ENCODE measurements at places on chromosomes 4 and X. TPM values are rescaled to one million over a fixed set of nuclear protein-coding genes. Genes with fewer than 3 reads are reported as not detected.
A peak's percentile ranks its signal among the peaks of the same experiment; 100 is the strongest.

DNA sequence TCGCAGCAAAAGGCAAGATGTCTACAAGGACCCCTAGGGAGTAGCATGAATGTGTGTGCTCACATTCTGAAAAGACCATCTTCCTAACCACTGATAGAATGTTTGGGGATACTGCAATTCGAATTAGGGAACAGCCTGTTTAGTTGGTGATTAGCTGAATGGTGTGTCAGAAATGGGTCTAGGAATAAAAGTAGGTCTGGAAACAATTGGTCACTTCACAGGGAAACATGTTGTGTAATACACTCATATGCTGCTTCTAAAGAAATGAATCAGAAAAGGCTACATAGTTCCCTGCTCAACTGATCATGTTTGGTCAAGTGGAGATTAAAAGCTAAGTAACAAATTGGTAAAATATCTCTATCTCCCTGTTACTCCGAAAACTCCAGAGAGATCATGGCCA, 2362.4 kb upstream of the TENM3 start:
- no peak for DNase-seq

Gene NPY2R
- not detected for total RNA-seq

Gene BST1
- 0.93 TPM for total RNA-seq

Gene LRP2BP
- total RNA-seq: 0.47 TPM

Gene LRCH2
- total RNA-seq: not detected

GRCh38 chrX:39309721-39310152, 508.5 kb downstream of the MID1IP1 start:
- peak; percentile 17 for DNase-seq

Gene TLR2
- 1.0 TPM for total RNA-seq

Gene ALB
- not detected for total RNA-seq

DNA sequence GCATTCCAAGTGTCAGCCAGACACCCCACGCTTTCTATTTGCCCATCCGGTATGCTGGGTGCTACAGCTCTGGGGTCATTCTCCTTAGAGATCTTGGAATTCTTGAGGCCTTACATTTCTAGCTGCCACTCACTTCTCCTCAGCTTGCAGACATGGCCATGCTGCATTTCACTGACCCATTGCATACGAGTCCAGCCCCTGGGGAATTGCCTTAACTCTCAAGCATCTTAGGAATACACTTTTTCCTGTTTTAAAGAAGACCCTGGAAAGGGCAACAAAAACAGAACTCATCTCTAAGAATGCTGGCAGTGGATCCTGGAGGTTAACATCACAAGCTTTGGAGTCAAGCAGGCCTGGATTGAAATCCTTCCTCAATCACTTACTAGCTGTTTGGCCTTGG, 122.0 kb upstream of the LNX1 start:
- no peak for DNase-seq

Gene TMSB15A
- not detected for total RNA-seq

GRCh38 chr4:93827272-93827947, 1.1 kb upstream of the ATOH1 start:
- no peak for DNase-seq

- DNase-seq: no peak
Observed at GRCh38 chr4:23945451-23946017, 55.7 kb upstream of the PPARGC1A start.

- DNase-seq: no peak
Observed at GRCh38 chr4:73161527-73162185, 92.1 kb upstream of the COX18 start.

Gene ZFP42
- not detected for total RNA-seq

GRCh38 chr4:138918169-138918869, 97.3 kb upstream of the NOCT start:
- no peak for DNase-seq

Gene ARL9
- 0.32 TPM for total RNA-seq

DNA sequence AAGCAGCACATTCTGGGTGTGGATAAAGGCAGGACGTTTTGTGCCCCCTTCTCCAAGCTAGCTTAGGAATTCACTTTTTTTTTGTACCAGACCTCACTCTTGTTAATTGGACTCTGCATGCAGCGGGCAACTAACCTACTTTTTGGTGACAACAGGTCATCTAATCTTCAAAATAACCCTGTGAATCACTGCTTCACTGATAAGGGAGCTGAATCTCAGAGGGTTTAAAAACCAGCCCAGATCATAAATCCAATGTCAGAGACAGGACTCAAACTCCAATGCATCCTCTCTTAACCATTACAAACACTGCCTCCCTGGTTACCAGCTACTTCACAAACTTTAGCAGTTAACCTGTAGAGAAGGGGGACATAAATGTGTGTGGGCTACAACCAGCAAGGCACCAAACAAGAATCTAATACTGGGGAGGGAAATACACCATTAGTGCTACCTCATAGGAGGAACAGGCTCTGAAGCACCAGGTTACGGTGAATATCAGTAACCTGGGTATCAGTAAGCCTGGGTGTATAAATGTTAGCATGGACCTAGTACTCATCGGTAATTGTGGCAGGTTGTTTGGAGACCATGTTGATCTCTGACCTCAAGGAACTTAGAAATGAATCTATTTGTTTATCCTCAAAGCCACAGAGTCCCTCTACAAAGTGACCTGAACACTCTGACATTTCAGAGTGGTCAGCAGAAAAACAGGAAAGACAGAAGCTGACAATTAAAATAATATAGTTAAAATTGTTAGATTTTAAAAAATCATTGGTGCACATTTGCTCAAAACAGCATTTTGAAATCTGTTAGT, 2.6 kb downstream of the TIFA start:
- DNase-seq: no peak

- no peak for DNase-seq
Observed at GRCh38 chr4:38491854-38492478, 172.0 kb upstream of the KLF3 start.

DNA sequence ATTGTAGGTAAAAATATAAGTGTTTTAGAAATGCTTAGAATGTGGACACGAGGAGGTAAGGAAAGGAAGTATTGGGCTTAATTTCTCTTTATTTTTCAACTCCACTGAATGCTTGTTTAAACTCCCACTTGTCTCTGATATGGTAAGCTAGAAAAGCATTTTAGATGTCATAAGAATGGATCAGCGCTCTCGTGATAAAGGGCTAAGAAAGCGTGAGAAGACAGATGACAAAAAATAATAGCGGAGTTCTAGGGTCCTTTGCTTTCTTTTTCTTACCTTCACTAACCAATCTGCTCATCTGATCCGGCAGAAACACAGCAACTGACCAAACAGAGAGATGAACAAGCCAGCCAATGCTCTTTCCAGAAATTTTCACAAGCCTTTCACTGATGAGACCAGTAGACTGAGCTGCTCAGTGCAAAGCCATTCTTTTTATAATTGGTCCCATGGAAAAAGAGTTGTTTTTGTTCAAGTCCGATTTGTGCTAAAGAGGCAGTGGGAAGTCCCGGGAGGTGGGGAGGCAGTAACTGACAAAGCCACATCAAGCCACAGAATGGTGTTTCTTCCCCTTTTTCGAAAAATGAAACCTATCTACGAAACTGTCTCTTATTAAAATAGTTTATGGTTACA, at the start of gene TASL:
Gene TASL (minus strand): TSS at position 405 of the 630 bp plus-strand sequence. CDS start 17,411 bp downstream, outside the sequence.
- peak; percentile 39 for DNase-seq

Gene UNC5C
- not detected for total RNA-seq

DNA sequence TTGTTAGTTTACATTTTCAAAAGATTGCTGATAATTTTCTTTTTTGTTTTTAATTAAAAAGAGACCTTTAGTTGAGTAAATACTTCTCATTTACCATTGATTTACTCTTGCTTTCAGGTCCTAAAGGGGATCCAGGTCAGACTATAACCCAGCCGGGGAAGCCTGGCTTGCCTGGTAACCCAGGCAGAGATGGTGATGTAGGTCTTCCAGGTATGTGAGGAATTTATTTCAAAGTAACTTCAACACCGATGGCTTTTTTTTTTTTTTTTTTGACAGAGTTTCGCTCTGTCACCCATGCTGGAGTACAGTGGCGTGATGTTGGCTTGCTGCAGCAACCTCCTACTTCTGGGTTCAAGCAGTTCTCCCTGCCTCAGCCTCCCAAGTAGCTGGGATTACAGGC, 135.1 kb downstream of the IRS4 start:
- DNase-seq: no peak

- no peak for DNase-seq
Observed at GRCh38 chrX:115583496-115584004, 22.6 kb downstream of the PLS3 start.

GRCh38 chr4:72529148-72529822, 39.7 kb downstream of the ADAMTS3 start:
- no peak for DNase-seq

Gene UTP3
- 52.8 TPM for total RNA-seq

DNA sequence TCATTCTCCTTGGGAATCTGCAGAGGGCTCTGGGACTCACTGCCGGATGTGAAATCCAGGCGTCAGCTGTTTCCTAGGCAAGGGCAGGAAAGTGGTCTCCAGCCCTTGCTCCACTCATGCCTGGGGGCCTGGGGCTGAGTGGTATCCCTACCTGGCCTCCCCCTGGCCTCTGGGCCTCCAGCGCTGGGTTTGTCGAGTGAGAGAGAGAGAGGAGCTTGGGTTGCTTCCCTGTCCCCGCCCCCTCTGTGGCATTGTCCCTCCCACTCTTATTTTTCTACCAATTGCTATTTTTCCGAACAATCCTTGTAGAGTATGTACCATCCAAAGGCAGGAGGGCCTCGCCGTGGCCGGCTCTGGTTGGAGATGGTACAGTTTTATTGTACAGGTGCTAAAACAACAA, 53.1 kb downstream of the ELF4 start:
- DNase-seq: no peak

Gene ANK2
- total RNA-seq: 2.9 TPM

DNA sequence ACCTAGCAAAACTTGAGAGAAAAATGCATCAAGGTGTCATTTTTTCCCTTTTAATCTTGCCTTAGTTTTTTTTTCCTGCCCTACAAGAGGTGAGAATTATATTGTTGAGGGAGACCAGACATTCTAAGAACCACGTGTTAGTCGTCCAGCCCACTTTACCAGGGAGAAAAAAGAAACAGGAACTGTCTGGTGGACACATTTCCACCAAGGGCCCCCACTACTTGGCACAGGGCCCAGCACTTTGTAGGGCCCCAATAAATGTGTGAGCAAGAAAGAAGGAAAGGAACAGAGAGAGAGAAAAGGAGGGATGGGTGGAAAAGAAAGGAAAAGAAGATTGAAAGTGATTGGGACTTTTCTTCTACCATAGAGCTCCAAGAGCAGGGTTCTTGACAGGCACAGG, 3.9 kb upstream of the EGFL6 start:
- no peak for DNase-seq

DNA sequence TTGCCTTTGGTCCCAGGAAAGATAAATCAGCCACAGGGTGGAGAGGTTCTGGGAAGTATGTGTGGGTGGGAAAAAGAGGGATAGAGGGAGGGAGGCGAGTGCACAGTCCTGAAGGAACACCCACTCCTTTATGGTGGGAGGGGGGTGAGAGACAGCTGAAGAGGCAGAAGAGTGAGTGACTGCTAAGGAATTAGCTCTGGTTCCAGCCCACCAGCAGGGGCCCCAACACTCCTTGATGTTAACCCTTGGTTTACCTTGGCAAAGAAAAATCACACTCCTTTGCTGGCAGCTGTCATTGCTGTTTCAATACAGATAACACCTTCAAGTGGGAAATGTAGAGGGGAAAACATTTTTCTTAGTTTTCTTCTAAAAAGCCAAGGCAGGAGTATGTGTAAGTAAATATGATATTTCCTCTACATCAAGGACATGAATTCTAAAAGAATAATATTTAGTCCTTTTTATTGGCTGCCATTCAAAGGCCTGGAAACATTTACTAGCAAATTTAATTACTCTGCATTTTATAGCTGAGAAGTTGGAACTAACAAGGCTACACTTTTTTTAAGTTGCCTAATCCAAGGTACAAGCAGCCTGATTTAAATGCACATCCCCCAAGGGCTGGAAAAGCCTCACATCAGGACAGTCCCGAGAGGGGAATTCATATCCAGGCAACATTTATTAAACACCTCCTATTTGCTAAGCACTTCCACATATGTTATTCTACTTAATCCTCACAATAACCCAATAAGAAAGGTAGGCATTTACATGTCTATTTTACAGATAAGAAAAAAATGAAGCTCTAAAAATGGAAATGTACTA, 81.7 kb downstream of the HS6ST2 start:
- no peak for DNase-seq

Gene OTC
- not detected for total RNA-seq

GRCh38 chr4:10687526-10687925, 3.0 kb upstream of the CLNK start:
- no peak for DNase-seq

Gene CT45A5
- not detected for total RNA-seq

GRCh38 chr4:149176039-149176438, 639.6 kb downstream of the IQCM start:
- no peak for DNase-seq

- DNase-seq: no peak
Observed at GRCh38 chrX:23883737-23884354, 23.9 kb downstream of the APOO start.

DNA sequence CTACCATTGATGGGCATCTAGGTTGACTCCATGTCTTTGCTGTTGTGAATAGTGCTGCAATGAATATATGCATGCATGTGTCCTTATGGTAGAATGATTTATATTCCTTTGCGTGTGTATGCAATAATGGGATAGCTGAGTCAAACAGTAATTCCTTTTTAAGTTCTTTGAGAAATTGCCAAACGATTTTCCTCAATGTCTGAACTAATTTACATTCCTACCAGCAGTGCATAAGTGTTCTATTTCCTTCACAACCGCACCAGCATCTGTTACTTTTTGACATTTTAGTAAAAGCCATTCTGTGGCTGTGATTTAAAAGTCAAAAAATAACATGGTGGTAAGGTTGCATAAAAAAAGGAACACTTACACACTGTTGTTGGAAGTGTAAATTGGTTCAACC, 103.1 kb upstream of the FAM47B start:
- DNase-seq: no peak

GRCh38 chr4:125313497-125313896, 1.3 kb upstream of the FAT4 start:
- no peak for DNase-seq

- DNase-seq: no peak
Observed at GRCh38 chrX:134443020-134443419, 16.9 kb upstream of the HPRT1 start.

Measured in activated T-helper 1 cell treated with anti-CD3 and anti-CD28 coated beads, Interleukin-12 subunit alpha, Interleukin-12 subunit beta, Interleukin-2, Interleukin-4 antibody, amounts not matched to agents 30 ng/mL and 10 ng/mL and 1 ng/mL, durations not matched to agents 14 hours and 24 hours and 36 hours (primary cell).